ENCODE measurements at places on chromosomes 6 and 20.
A peak's percentile ranks its signal among the peaks of the same experiment; 100 is the strongest.

GRCh38 chr6:157602521-157603295 lies 220.3 kb upstream of the SNX9 start:
- no peak for DNase-seq

DNA sequence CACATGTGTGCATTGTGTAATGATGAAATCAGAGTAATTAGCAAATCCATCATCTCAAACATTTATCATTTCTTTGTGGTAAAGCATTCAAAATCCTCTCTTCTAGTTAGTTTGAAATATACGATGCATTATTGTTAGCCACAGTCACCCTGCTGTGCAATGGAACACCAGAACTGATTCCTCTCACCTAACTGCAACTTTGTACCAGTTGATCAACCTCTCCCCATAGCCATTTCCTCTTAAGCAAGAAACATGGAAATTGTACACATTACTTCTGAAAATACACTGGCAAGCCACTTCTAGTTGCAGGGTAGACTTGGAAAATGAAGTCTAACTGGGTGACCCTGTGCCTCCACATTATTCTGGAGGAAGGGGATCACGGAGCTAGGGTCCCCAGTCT lies 58.1 kb upstream of the ESR1 start:
- no peak for DNase-seq

GRCh38 chr6:110541701-110542309 lies 65.4 kb upstream of the SLC22A16 start:
- DNase-seq: no peak

DNA sequence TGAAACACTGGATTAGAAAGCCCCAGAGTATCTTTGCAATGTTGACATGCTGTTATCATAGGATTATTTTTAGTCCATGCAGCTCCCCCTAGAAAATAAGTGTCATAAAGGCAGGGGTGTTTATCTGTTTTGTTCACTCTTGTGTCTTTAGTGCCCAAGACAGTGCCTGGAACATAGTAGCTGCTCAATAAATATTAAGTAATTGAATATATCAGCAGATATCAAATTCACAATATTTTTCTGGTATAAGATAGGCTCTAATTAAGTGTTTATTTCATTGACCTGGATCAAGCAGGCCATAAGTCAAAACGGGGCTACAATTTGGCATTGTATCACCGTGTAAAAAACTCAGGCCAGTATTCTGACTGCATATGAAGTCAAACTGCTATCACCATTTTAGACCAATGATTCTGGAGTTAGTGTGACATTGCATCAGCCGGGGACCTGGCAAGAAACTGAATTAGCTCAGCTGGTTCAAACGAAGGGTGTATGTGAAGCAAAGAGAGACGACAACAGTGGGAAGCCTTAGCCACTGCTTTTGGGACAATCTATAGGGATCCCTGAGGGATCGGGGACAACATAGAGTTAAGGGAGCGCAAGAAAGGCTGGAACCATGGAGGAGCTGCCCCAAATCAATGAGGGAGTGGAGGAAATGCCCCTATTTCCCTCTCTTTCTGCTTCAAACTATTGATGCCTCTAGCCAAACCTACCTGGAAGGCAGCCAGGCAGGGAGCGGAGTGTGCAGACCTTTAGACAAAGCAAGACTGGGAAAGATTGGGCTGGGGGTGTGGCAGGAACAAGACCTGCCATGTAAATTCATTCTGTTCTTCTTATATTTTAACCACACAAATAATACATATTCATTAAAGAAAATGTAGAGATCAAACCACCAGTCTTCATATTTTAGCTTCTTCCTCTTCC lies 112.2 kb downstream of the PLEKHG1 start:
- no peak for DNase-seq

DNA sequence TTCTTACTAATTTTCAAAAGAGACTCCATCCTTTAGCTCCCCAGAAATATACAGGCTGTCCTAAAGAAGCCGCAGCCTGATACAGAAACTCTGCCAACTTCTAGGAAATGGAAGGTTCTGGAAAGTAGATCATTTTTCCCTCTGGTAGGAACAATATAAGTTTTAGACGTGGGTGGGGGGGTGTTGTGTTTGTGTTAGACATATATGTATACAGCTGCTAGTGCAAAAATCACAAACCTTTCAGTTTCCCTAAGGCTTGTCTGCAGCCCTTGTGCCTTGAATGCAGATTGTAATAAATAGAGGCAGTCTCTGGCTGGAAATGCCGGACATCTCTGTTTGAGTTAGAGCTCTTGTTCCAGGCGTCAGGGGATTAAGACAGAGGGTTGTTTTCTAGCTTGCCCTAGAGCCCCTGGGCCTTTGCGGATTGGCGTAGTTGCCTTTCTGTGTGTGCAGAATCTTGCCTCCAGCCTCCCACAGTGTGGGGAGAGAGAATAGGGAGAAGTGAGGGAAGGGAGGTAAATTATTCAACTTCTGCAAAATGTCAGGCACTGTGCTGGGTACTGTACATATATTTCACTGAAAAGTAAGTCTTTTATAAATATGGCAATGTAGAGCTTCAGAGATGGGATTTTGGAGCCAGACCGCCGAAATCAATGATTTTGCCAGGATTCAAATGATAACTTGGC lies 269.7 kb downstream of the PRL start:
- DNase-seq: no peak

DNA sequence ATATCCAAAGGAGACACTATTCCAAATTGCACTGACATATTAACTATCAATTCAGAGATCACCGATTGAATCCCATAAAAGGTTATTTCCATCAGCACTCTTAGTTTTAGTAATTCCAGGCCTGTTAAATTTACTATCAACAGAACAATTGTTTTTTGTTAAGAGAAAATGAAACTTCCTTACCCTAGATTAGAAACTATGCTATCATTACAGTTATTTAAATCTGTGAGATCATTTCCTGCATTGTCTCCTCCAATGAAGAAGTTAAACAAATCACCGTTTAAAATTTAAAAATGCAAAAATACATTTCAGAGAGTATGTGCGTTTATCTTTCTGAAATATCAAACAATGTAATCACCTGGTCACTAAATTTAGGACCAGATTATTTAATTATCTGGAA lies 57.5 kb downstream of the HIVEP2 start:
- no peak for DNase-seq

DNA sequence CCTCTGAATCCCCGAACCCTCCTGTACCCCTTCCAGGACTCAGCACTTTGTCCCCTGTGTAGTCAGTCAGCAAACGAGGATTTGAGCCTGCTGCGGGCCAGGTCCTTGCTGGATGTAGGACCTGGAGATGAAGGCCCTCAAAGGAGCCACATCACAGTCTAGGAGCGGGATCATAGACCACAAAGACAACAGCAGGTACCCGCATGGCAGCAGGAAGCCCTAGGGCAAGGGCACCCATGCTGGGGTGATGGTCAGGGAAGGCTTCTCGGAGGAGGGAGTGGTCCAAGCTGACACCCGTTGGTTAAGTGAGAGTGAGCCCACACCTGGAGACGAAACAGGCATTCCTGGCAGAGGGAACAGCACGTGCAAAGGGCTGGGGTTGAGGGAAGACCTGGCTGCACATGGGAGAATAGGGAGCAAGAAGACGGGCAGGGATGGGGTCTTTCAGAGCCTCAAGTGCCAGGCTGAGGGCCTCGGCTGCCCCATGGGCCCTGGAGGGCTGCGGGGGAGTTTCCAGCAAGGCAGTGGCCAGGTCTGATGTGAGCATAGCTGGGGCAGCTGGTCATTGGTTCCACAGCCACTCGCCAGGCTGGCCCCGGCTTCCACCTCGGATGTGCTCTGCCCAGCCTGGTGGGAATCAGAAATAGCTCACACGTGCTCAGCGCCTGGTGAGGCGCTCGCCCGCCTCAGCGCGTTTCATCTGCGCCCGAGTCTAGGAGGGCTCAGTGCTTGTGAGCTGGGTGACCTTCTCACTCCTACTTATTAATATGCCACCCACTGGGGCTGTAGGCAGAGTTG lies 15.0 kb downstream of the DLGAP4 start:
- DNase-seq: no peak

GRCh38 chr6:152261179-152261578 lies 376.0 kb downstream of the SYNE1 start:
- DNase-seq: no peak

DNA sequence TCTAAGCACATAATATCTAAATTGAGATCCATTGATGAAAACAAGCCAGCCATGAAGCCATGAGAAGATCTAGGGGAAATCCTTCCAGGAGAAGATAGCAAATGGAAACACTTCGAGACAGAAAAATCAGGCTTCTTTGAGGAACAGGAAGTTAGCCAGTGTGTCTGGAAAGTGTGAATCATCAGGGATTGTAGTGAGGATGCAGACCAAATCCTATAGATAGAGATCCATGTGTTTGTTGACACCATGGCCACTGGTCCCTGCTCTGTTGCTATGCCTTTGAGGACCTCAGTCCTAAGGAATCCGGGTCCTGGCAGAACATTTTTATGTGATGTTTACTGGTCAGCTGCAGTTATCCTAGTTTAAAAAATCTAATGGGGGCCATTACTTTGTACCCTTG lies 6.6 kb upstream of the ELOVL2 start:
- peak; percentile 20 for DNase-seq

DNA sequence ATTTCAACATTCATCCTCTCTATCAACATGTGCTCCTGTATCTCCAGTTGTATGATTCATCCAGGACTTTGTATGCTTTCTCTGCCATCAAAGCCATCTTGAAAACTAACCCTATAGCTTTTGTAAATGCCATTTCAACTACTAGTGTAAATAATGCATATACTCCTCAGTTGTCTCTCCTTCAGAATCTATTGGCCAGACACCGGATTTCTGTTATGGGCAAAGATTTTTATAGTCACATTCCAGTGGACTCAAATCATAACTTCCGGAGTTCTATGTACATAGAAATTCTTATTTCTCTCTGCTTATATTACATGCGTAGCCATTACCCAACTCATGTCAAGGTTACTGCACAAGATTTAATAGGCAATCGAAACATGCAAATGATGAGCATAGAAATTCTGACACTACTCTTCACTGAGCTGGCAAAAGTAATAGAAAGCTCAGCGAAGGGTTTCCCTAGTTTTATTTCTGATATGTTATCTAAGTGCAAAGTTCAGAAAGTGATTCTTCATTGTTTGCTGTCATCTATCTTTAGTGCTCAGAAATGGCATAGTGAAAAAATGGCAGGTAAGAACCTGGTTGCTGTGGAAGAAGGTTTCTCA lies 54.8 kb downstream of the PGM3 start:
- no peak for DNase-seq

GRCh38 chr6:159913862-159914564 lies 23.2 kb downstream of the MAS1 start:
- no peak for DNase-seq

DNA sequence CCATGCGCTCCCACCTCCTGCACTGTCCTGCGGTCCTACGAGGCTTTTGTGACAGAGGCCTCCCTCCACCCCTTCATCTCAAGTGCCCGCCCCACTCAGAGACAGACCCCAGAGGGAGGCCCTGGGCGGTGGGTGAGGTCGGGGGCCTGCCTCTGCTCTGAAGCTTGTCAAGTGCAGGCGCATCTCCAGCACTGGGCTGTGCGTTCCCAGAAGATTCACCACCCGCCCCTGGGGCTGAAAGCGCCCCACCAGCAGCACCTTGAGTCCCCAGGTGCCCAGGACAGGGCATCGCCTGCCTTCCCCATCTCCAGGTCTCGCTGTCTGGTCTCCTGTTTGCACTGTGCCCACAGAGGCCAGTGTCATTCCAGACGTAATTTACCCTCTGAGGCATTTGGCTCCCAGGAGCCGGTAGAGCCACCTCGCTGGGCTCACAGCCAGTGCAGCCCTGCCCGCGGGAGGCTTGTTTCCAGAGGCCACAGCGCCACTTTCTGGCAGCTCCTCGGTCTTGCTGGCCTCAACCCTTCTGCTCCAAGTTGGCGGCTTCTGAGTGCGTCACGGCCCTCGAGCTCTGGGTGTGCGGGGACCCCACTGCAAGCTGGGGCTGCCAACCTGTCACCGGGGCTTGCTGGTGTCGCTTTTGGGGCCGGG lies 191.1 kb downstream of the TAF4 start:
- no peak for DNase-seq

GRCh38 chr20:8408587-8409307 lies 276.7 kb downstream of the PLCB1 start:
- DNase-seq: no peak

DNA sequence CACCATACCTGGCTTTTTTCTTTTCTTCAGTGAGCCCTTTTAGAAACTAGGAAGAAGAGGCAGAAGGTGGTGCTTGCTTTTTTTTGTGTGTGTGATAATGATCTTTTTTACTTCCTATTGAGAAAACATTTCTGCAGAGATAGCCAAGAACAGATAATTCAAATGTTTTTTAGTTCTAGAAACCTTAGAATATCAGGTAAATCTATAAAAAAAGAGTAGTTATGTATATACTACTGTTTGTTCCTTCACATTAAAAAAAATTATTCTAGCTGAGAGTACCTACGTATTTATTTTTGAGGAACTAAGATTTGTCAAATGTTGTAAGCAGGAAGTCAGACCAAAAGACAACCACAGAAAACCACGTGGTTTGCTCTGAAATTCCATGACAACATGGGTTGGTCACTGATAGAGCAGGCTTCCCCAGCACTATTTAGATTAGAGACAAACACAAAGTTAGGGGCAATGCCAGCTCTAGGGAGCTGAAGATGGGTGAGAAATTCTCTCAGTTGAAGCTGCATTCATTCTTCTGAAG lies 12.8 kb downstream of the STK4 start:
- no peak for DNase-seq

GRCh38 chr20:35559042-35559693 lies 17.3 kb downstream of the ERGIC3 start:
- no peak for DNase-seq

DNA sequence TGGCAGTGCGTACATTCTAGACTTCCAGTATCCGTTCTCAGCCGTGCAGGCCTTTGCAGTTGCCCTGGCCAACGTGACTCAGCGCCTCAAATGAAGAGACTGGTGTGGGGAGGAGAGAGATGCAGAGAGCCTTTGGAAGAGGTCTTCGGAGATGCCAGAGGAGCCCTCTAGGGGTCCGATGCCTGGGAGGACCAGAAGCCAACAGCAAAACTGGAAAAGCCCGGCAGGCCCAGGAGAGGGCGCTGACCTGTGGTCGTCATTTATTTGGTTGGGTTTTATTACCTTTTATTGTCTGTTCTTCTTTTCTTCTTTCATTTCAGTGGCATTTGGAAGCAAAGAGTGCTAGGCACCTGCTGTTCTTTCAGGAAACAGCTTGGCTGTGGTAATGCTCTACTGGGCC lies 53.3 kb upstream of the TMEM181 start:
- DNase-seq: peak; percentile 36

DNA sequence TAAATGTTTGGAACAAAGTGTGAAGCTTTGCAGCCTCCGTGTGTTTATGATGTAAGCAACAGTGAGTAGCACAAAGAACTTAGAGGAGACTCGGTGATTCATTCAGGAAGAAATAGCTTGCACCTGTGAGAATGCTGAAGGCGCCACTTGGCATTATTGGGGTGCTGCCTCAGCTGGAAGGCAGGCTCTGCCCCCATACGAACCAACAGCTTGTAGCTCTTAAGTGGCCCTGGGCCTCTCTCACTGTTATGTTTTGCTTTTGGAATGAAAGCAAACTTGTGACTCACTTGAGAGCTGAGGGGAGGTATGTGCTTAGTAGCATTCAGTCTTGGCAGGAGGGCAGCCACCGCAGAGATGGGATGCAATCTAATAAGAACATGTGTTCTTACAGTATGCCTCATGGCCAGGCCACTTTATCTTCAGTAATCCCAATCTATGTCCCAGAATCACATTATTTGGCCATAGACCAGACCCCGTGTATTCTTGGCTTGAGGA lies 310.7 kb downstream of the EYA4 start:
- peak; percentile 62 for DNase-seq

GRCh38 chr6:54920628-54921027 lies 74.1 kb downstream of the FAM83B start:
- no peak for DNase-seq
